Inflammatory macrophage (primary cell): ENCODE measurements at places on chromosomes 16 and 17.

- DNase-seq: peak; percentile 8
These were observed 274.9 kb upstream of the CCL2 start for GRCh38 chr17:33980193-33980592.

- no peak for DNase-seq
These were observed 95.2 kb downstream of the MAF start for GRCh38 chr16:79505344-79505743.

DNA sequence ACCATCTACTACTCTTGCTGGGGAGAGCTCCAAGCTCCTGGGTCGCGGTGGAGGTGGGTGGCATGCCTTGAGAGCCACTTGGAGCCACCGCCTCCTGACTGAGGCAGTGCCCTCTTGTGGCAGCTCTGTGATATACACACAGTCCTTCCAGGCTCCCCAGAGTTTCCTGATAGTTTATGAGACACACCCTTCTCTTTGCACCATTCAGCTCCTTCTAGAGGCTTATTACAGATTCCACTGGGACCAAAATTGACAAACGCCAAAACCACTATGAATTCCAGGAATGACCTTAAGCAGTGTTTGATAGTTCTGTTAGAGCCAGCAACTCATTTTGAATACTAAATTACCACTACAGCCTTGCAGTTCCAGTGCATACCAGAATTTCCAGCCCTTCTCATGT lies 170.1 kb upstream of the CDH13 start:
- DNase-seq: peak; percentile 50

DNA sequence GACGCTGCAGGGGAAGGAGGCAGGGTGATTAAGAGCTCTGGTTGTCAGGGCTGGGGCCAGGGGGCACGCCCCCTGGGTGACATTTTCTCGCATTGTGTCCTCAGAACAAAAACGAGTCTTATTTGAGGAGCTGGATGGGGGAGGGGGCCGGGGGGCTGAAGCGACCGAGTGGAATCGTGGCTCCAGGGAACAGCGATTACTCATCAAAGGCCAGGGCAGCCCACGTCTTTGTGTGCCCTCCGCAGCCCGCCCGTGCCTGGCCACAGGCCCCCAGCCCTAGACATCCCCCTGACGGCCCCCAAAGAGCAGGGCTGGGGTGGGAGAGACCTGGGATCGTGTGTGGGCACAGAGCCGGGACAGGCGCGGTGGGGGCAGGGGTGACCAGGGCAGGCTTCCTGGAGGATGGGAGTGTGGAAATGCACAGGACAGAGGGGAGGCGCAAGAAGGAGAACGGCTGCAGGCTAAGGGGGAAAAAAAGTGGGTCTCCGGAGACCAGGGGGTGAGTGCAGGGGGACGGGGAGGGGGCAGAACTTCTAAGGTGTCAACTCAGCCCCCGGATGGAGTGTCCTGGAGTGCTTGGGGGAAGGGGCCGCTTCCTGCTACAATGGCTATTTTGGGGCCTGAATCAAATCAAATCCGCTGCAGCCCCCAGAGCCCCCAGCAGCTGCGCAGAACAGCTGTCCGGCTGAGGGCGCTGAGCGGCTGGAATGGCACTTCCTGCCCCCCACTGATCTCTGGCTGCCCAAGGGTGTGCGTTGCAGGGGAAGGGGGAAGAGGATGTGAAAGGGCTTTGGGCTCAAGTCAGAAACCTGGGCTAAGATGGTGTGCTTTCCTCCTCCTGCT lies 24.0 kb upstream of the PHB1 start:
- DNase-seq: peak; percentile 8

DNA sequence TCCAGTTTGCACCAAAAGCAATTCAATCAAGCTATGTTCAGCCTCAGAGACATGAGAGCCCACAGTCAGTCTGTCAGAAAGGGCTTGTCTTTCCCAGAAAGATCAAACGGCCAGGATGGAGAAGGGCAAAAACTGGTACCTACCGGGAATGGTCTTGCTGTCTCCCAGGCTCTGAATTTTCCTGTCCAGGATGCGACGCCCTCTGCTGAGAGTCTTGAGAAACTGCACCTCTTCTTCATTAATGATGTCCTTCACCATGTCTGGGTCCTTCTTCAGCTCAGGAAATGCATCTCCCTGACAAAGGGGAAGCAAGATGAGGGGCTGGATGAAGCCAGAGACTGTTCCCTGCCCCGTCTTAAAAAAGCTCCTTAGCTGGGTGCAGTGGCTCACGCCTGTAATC lies 15.8 kb upstream of the EXOSC6 start:
- peak; percentile 47 for DNase-seq

GRCh38 chr17:45814622-45815606 lies 29.8 kb upstream of the SPPL2C start:
- DNase-seq: no peak

DNA sequence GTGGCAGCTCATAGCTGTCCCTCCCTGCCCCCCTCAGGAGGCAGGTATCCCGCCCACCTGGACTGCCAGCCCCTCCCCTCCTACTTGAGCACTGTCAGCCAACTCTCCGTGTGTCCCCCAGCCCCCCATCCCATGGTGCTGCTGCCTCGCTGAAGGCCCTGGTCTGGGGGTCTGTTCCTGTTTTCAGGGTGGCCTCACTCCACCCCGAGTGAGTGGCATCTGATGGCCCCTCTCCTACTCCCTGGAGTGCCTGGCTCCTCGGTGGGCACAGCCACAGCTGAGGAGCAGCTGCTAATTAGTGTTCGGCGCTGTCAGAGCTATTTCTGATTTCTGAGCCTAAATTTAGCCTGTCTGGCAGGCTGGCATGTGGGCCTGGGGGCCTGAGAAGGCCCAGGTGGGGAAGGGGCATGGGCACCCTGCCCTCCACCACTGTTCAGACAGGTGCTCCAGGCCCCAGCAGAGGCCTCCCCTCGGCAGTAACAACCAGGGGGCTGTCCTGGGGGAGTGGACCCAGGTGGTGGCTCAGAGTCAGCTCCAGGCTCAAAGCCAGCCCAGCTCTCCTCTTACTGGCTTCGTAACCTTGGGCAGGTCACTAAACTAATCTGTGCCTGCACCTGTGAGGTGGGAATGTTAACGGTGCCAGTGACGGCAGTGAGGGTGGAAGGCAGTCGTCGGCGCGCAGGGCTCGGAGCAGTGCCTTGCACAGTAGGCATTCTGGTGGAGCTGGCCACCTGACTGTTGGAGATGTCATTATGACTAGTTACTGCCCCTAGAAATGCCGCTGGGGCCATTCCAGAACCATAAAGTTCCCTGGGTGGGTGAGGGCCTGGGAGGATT lies 6.5 kb downstream of the FMNL1 start:
- peak; percentile 64 for DNase-seq

DNA sequence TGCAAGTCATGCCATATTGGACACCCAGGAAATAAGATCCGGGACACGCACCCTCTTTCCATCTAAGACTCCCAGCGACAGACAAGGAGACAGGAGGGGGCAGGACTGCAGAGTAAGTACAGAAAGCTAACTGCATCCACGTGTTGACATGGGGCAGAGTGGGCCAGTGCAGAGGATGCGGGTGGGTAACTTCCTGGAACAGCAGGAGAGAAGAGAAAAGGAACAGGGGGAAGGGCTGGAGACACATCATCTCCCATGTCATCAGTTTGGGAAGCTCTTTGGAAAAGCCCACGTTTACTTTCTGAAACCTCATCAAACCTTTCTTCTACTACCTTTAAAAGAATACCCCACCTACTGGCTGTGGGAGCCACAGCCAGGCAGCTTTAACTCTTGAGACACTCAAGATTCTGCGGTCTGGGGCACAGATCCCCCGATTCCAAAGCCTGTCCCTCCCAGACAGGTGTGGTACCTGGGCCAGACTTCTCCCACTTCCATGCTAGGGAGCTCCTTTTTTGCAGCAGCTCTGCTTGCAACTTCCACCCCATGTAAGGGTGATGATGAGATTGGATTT lies 273.5 kb upstream of the RPL38 start:
- DNase-seq: no peak

- no peak for DNase-seq
These were observed 306.4 kb downstream of the WWOX start for GRCh38 chr16:78405833-78406232.

DNA sequence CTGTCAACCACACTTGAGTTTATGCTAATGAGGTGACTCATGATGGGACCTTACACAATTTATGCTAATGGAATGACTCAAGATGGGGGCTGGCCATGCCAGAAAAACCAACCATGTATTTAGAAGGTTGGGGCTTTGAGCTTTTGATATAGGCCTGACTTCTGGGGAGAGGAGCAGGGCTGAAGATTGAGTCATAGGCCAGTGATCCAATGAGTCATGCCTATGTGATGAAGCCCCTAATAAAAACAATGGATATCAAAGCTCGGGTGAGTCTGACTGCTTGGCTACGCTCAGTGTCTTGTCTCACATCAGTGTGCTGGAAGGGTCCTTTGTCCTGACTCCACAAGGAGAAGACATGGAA lies 7.3 kb downstream of the MFSD6L start:
- peak; percentile 35 for DNase-seq

DNA sequence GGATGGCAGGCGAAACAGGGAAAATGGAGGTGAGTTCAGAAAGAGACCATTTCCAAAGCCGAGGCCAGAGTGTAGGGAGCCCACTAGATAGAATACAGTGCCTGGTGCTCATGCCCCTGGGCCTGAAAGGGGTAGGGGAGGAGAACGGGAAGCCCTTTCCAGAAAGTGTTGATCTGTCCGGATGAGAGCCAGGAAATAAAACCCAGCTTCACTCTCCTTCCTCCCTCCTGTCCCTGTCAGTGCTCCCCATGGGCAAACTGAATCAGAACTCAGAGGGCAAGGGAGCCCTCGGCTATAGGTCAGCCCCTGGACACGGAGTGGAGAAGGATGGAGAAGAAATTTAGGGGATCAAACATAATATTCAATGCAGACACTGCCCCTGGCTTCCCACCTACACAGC lies 57.7 kb upstream of the RPL38 start:
- DNase-seq: no peak

DNA sequence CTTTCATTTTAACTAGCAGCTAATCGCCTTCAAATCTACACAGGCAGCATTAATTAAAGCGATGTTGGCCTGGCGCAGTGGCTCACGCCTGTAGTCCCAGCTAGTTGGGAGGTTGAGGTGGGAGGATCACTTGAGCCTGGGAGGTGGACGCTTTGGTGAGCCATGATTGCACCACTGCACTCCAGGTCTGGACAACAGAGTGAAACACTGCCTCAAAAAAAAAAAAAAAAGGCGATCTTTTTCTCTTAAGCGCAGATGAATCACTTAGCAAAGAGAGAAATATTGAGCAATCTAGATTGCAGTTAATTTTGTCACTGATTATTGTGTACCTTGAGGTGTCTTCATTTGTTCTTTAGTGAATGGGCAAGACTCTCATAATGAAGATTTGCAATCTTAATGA lies 12.4 kb downstream of the SNTB2 start:
- no peak for DNase-seq

DNA sequence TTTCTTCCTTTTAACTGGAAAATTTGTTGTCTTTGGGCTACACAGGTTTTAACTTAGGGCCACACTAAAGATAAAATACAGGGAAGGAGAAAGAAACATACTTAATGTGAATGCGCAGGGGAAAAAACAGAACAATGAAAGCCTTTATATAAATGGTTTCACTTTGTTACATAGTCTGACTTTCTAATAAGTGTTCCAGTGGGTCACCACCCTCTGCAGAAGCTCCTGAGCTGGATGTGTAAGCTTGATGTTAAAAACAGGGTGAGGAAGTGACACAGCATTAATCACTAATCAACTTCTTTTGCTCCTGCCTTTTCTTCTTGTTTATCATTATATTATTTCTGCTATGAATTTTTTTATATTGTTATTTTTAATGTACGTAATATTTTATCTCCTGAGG lies 445.6 kb upstream of the CA10 start:
- no peak for DNase-seq

GRCh38 chr16:2213817-2214718 lies 572 bp downstream of the PGP start:
- peak; percentile 47 for DNase-seq

DNA sequence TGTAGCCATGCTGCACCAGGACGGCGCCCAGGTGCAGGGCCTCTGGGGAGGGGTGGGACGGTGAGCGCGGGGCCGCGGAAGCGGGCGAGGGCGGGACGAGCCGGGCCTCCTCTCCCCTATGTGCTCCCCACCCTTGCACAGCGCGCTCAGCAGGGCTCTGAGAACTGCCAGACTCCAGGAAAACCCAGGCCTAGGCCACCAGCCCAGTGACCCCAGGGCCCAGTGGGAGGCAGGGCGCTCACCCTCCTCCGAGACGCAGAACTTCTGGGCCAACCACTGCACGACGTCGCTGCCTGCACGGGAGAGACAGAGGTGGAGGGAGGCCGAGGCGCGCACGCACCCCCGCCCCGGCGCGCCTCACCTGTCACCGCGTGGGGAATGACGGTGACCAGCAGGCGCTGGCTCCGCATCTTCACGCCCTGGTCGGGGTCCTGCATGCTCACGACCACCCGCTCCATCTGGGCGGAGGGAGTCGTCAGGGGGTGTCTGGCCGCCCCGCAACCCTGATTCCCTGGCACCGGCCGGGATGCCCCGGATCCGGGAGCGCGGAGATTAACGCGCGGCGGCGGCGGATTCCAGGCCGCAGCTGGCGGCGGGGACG lies 603 bp downstream of the RGS11 start:
- no peak for DNase-seq

GRCh38 chr17:31699281-31699680 lies 159.8 kb downstream of the COPRS start:
- no peak for DNase-seq

GRCh38 chr17:73695035-73695738 lies 50.9 kb upstream of the SDK2 start:
- peak; percentile 51 for DNase-seq

- DNase-seq: no peak
These were observed 1.7 kb downstream of the GABARAPL2 start for GRCh38 chr16:75567911-75568310.

- DNase-seq: no peak
These were observed 45.4 kb downstream of the COG7 start for GRCh38 chr16:23407436-23408127.

DNA sequence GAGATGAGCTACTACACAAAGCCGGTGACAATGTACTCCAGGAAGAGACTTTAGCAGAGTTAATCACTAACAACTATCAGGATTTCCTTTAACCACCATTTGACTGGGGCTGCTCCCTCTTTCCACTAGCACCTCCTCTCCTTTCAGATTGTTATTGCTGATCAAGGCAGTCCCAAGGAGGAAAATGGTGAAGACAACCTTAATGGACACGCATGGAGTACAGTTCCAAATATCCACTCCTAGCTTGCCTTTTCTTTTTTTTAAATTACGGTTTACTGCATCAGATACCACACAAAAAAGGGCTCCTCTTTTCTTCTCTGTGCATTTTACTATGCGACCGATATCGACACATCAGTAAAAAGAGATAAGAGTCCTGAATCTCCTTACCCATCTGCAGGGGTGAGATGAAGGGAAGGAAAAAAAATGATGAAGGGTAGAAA lies 30.9 kb downstream of the FAM222B start:
- no peak for DNase-seq
